ENCODE measurements at places on chromosomes 11 and 22.
A peak's percentile ranks its signal among the peaks of the same experiment; 100 is the strongest.

DNA sequence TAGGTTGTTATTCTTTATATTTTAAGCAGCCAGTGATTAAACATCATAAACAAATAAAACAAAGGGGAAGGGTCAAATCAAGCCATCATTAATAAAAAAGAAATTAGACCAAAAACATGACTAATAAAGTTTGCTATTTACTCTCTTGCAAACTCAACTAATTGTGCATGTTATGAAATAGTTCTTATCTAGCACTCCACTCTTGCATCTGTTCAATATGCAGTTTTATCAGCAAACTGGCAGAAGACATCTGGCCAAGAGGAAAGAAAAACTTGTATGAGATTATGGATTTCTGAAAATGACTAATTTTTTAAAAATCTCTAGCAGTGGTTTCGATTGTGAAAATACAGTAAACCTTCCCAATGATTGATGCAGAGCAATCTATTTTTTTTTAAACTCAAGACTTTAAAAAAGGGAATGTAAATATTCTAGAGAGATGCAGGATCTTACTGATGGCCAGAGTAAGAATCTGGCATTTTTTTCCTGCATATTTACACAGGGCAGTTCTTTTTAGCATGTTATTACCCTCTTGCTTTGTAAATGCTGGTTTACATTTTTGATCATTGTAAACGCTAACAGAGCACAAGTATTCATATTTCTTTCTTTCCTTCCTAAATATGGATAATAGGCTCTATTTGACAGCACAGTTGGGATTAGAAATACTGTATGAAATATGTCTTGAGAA is 83.3 kb downstream of the GRIA4 start:
- no peak for DNase-seq

GRCh38 chr11:128549256-128549944 is 38.0 kb downstream of the ETS1 start:
- DNase-seq, result no peak

DNA sequence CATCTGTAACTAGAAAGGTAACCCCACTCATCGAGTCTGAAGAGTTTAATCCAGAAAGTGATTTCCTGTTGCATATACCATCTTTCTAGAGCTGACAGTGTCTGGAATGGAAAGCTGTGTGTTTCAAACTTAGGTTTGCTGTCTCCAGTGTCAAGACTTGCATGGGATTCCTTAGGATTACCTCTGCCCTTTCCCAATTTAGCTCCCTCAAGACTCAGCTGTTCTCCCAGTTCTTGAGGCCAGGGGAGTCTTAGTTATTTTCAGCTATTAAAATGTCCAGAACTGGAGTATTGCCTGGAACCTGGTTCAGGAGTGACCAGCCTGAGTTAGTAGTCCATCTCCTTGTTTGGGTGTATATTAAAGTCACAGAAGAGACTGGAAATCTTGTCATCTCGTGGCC is 25.0 kb upstream of the LDHA start:
- DNase-seq, result no peak

GRCh38 chr11:64804346-64805210 is 1.6 kb upstream of the MAP4K2 start:
- peak; percentile 41 for DNase-seq

DNA sequence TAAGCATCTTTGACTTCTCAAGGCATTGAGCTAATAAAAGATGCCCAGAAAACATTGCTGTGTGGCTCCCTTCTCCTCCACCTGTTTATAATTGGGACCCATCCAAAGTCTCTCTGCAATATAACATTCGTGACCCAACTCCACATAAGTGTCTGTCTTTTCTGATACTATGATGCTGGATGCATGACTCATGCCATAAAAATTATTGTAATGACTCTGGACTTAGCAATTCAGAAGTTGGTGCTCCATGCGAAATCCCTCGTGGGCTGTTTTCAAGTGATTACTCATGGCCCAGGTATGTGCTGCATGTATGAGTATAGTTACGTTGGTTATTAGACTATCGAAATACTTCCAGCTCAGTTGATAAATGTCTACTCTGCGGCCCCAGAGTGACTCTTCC is 11.7 kb downstream of the FJX1 start:
- no peak for DNase-seq

DNA sequence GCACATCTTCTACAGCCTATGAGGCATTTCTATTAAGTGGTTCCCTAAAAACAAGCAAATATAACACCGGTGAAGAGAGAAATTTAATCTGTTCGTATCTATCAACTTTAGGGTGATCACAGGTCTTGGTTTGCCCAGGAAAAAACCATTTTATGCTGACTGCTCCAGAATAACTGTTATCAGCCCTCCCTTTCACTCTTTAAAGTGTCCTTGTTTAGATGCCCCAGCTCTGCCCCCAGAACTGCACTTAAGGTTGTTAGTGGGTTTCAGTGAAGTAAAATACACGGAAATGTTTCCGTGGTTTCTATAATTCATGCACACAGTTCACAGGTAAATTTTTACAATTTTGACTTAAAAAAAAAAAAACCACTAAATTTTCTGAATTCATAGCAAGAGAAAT is 70.0 kb downstream of the NARS2 start:
- DNase-seq, result no peak

GRCh38 chr11:14261066-14261465 is 97.9 kb downstream of the RRAS2 start:
- DNase-seq, result no peak

- DNase-seq, result no peak
Observed at GRCh38 chr11:2686360-2687222, 13.2 kb downstream of the KCNQ1OT1 start.

DNA sequence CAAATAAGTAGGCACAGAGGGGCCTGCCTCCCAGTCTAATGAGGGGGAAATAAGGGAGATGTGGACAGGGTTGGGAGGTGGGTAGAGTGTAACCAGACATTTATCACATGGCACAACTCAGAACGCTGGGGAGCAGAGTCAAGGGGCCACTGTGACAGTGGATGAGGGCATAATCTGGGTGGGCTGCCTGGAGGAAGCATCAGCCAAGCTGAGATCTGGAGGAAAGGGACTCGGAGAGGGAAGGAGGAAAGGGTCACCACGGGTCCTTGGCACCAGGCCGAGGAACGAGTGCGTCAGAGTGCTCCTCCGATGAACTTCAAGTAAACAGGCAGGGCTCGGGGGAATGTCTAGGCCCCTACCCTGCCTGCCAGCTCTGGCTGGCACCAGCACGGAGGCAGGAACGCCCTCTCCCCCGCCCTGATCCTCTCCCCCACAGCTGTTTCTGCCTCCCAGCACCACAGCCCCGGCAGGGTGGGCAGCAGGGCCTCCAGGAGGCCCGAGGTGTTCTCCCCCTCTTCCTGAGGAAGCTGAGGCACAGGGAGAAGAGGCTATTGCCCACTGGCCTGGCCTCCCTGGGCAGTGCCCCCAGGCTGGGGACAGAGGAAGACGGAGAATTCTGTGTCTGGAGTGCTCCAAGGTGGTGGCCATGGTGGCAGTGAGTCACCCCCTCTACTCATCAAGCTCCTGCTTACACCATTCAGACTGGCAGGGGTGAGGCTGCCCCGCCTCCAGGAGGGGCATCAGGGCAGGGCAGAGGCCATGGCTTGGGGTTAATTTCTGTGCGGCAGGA is 4.2 kb downstream of the ALDH3B1 start:
- DNase-seq, result peak; percentile 15

GRCh38 chr11:85595285-85595884 is 31.8 kb downstream of the DLG2 start:
- peak; percentile 63 for DNase-seq

GRCh38 chr22:33209930-33210784 is 152.0 kb upstream of the SYN3 start:
- DNase-seq, result peak; percentile 61
